Stimulated activated CD4-positive, alpha-beta T cell treated with anti-CD3 and anti-CD28 coated beads, Interleukin-1b, Interleukin-23, amount 100 ng/mL, for 1 hour (primary cell): ENCODE measurements at places on chromosomes 12 and 14.

- no peak for DNase-seq
These were observed 4.0 kb upstream of the YEATS4 start for GRCh38 chr12:69355363-69356028.

DNA sequence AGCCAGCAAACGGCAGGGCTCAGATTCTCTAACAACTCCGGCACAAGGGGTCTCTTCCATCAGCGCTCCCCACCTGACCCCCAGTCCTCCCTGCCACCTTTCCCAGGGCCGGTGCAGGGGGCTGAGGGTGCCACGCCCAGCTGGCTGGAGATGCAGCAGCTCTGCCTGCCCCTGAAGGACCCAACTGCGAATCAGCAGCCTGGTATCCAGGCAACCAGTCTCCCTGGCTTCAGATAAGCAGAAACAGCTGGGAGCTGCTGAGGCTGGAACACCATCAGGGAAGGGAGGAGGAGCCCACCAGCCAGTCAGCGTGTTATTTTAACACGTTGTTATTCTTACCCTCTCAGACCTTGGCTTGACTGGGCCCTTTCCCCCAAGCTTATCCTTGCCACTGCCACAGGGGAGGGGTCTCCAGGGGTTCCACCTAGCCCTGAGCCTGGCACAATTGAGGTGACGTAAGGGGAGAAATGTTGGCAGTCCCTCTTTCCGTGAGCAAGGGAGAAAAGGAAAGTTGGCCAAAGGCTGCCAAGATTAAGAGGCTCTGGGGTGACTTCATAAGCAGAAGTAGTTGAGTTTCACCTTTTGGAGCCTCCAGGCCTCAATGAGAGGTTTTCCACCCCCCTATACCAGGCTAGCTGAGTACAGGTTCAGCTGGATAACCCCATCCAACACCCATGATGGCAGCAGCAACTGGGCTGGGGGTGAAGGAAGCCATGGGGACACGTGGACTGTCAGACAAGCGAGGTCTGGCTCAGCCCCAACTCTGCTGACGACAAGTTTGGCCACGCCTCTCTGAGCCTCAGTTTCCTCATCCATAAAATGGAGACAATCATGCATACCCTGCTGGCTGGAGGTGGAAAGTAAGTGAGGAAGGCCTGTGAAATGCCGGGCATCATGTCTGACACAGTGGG, 91.1 kb downstream of the IRF2BPL start:
- DNase-seq, result no peak

DNA sequence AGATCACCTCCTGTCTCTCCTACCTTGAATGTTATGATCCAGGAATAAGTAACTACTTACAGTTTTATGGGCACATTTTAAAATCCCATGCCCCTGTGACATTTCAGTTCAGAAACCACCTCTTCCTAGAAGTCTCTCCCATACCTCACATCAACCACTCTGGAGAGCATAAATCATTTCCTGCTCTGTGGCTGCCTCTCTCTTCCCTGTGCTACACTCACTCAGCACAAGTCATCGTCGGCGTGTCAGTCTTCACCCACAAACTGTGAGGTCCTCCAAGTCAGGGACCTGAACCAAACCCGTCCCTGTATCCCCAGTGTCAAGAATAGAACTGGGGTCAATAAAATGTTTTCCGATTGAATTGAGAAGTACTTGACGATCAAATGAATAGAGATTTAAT, 863.3 kb downstream of the BCL11B start:
- no peak for DNase-seq

GRCh38 chr14:95348395-95349080, 28.8 kb upstream of the CLMN start:
- no peak for DNase-seq

GRCh38 chr14:99255621-99256482, 16.1 kb downstream of the BCL11B start:
- DNase-seq, result no peak

- DNase-seq, result no peak
These were observed 23.5 kb upstream of the PYGL start for GRCh38 chr14:50967790-50968189.

DNA sequence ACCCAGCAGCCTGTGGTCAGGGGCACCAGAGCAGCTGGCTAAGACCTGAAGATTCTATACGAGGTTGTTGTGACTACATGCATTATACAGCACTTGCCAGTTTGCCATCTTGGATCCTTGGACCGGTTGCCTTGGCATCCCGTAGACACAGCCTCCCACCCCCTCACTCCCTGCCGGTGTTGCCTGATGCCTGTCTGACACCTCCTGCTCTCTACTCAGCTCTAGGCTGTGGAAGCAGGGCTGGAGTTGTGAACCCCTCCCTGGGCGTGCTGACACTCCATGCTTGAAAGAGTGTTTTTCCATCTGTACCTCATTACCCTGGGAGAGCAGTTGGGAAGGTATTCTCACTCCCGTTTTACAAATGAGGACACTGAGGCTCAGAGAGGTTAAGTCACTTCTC, 2.5 kb downstream of the CHGA start:
- DNase-seq, result no peak

- no peak for DNase-seq
These were observed 40.5 kb downstream of the DIO3 start for GRCh38 chr14:101601606-101602465.

DNA sequence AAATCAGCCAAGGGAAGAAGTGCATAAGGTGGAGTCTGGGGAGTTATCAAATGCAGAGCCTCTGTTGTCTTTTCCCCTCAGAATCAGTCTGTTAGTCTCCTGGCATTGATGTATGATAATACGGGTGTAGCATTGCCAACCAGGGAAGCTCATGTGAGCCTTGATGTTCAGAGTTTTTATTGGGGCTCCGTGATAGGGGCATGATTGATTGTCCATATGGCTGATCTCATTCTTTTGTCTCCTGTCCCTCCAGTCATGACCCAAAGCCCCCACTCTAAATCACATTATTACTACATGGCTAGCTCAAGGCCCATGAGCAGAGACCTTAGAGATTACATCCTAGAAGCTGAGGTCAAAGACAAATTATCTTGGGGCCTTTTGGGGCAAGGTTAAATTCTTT, 140.9 kb downstream of the NUBPL start:
- no peak for DNase-seq

DNA sequence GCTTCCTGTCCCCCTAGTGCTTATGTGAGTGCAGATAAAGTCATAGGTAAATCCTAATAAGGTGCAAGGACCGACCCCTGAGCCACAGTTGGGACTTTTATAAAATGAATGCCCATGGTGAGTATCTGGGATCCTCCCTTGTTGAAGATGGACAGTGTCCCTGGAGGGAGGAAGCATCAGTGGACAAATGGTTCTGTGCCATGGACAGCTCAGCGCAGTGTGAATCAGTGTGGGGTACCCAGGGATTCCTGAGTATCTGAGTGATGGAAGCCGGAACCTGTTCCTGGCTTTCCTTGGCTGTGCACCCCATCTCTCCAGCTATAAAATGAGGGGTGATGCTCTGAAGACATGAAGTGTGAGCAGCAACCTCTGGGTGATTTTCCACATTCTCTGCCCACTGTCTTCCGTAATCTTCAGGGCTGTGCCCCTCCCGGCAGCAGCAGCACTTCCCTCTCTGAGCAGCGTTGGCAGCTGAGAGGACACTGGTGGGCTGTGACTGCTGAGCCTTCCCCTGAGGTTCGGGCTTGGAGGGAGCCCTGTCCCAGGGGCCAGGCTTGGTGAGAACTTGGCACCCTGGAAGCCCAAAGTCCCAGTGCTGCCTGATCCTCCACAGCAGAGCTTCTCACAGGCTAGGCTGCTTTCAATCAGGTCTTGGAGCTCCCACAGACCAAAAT, 25.0 kb downstream of the VCPKMT start:
- no peak for DNase-seq

DNA sequence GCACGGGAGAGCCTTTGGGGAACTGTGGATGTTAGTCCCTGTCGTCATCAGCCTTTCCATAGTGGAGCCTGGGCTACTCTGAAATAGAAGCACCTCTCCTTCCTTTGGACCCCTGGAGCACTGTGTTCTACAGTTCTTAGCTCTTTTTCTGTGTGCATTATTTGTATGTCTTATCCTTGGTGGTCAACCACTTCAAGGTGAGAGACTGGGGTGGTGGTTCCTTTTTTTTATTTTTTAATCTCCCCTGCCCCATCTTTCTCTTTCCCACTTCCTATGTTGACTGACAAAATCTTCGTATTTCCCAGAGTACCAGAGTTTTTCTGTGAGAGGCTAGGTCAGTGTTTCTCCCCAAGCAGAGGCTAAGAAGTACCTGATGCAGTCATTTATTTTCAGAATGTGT, 111.7 kb downstream of the CRADD start:
- DNase-seq, result no peak

- DNase-seq, result no peak
These were observed 242.5 kb upstream of the CAND1 start for GRCh38 chr12:67026487-67027246.

- DNase-seq, result no peak
These were observed 27.3 kb downstream of the PPTC7 start for GRCh38 chr12:110555577-110556406.

- DNase-seq, result no peak
These were observed 37.9 kb downstream of the GCN1 start for GRCh38 chr12:120156315-120157259.

- DNase-seq, result no peak
These were observed 333.9 kb downstream of the ZFP36L1 start for GRCh38 chr14:68458840-68459469.

DNA sequence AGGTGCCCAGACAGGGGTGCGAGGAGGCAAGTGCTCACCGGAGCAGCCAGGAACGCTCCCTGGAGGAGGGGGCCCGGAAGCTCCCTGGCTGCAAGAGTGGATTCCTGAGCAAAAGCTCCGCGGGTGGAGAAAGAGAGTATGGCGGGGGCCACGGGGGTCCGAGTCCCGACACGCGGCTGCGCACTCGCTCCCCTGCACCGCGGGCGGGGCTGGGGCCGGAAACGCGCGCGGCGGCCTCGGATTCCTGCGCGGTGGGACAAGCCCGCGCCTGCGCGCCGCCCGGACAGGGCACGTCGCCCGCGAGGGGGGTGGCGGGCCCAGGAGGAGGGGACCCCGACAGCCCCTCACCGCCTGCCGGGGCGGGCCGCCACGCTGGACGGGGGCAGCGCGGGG, 27.8 kb upstream of the GPR132 start:
- DNase-seq, result no peak
